ENCODE measurements at places on chromosomes 5 and 9.

DNA sequence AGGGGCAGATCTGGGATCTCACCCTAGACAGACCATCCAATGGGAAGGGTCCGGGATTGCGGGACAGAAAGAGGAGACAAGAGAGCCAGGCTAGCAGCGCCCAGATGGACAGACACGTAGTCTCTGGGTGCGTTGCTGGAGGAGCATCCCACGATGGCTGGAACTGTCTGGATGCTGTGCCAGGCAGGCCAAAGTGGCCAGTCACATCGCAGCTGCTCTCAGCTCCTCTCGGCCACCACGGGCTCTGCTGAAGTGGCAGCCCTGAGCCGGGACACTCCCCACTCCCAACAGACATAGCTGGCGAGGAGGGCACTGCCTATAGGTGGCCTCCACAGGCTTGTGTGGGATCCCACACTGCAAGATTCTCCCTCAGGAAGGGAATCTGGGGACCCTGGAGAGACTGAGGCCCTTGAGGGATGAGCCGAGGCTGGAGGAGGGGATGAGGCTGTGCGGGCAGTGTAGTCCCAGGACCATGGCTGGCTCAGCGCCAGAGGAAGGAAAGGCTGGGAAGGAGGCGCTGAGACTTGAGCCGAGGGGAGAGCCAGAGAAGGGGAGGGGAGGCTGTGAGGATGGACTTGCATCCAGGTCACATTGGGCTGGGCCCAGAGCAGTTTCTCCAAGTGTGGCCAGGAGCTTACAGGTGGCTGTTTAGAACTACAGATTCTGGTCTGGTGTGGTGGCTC, 10.3 kb upstream of the WDR5 start:
- no peak for DNase-seq

GRCh38 chr5:36772276-36773140, 104.1 kb upstream of the NIPBL start:
- DNase-seq: no peak

GRCh38 chr5:4022056-4022670, 426.5 kb downstream of the IRX1 start:
- DNase-seq: no peak

DNA sequence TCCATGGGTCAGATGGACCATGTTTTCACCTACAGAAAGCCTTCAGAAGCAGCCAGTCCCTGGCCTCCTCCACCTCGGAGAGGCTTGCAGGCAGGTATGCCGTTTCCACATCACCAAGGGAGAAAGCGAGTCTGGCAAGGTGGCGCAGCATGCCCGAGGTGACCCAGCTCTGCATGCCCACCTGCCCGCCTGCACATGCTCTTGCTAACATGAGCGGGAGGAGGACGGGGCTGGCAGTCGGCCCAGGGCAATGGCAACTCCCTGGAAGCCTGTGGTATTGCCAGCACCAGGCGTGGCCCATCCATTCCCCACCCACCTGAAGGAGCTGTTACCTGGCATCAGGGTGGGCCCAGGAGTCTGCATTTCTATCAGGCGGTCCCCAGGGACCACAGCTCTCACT, 3.3 kb upstream of the NINJ1 start:
- DNase-seq: no peak

DNA sequence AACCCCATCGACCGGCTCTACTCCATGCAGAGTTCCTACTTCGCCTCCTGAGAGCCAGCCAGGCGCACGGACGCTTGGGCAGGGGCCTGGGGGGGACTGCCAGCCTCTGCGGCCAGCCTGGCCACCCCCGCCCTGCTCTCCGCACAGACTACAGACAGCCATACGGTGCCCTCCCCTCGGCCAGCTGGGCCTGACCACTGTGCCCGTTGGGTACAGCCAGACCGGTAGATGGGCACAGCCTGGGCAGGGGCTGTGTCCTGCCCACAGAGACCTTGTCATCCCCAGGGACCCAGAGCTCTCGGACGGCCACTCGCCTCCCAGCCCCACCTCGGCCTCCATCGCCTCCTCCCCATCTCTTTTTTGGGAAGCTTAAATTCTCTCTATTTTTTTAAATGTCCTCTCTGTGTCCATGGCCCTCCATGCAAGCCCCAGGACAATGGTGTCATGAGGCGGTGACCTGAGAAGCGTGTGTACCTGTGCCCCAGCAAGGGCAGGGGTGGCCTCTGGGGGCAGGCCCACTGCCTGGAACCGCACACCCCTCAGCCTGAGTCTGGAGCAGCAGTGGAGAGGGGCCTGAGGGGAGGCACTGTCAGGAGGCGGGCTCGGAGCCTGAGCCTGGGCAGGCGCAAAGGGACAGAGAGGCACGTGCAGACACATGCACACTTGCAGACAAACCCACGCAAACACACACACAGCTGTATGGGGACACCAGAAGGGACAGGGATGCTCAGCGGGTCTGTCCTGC, 82.8 kb downstream of the LMX1B start:
- DNase-seq: no peak

DNA sequence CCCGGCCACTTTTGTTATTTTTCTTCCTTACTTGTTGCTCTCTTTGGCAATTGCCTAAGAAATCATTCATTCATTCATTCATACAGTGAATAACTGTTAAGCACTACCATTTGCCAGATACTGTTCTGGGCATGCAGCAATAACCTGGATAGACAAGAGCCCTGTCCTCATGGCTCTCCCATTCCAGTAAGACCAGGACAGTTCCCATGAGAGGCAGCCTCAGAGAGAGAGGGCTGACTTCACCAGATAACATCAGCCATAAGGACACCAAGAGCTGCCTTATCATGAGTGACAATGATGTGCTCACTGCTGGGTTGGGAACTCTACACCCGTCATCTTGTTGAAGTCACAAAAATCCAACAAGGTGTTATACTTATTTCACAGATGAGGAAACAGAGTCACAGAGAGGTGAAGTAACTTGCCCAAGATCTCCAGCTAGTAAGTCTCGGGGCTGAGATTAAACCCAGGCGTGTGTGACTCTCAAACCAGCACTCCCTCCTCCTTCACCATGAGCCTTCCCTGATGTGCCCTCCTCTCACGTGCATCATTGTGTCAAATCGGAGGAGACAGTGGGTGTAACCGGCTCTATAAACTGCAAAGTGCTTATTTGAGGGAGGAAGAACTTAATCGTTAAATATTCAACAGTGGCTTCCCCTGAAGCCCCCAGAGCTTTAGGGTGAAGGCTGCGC, 61.1 kb upstream of the TBC1D2 start:
- no peak for DNase-seq

DNA sequence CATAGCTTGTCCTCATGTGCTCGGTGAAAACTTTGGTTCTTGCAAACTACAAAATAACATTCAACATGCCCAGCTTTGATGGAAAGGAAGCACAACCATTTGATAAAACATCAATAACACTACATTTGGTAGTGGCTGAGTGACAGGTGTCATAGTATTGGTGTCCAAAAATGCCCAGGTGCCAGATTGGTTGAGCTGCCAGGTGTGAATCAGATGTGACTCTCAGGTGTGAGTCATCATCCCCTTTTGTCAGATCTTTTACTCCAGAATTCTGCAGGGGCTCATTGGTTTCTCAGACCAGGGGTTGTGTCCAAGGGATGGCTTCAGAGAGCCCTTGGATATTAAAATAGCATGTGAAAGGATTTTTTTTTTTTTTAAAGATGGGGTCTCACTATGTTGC, 22.5 kb upstream of the POMT1 start:
- no peak for DNase-seq

DNA sequence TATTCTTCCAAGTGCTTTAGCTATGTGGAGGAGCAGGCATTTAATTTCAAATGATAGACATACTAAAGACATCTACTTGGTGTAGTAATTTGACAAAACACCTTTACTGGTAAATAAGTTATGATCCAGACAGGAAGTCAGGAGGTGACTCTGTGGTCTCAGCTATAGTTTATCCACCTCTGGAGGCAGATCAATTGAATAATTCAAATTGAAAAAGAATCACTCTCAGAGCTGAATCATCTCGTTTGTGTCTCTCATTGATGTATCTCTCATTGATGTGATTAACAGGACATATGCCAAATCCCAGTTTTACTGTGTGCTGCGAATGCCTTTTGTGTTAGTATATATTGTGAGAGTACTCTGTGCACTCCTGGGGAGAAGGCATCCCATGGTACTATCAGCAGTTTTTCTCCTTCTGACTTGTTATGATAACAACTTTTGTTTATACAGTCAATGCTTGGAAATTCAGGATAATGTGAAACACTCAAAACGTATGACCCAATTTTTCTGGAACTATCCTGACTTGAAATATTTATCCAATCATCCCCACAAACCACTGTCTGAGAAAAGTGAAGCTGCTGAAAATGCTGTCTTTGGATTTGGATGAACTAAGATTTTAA, 48.5 kb upstream of the DAB2 start:
- no peak for DNase-seq

- DNase-seq: no peak
These were observed 22.6 kb upstream of the HSPA9 start for GRCh38 chr5:138597661-138598400.

DNA sequence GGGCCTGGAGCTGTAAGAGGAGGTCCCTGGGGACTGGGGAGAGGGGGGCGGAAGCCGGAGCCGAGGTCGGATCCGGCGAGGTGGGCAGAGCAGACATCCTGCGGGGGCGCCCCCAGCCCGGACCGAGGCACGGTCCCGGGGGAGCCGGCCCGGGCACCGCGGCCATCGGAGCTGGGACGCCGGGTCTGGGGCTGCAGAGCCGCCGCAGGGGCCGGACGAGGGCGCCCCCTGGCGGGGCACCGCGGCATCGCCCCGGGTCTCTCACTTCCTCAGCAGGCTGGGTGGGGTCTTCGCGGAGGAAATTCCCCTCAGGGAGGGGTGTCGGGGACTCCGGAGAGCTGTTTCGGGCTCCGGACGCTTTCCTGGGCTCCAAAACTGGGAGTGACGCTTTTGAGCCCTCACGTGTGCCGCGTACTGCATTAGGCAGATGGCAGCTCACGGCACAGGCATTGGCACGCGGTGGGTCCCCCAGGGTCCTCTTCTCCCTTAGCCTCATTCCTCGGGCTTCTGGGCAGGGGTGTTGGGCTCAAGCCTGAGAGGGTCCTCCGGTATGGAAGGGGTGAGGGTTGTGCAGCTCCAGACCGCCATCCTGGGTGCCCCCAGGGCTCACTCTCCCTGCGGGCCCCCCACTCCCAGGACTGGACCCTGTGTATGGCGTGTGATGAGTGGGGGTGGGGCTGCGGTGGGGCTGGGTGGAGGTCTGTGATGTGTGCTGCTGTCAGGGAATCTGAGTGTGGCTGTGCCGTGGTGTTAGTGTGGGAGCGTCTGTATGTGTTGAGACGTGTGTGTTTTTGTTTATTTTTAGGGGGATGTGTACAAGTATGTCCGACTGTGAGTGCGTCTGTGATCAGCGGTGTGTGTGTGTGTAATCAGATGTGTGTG, 29.6 kb downstream of the LHX2 start:
- no peak for DNase-seq

DNA sequence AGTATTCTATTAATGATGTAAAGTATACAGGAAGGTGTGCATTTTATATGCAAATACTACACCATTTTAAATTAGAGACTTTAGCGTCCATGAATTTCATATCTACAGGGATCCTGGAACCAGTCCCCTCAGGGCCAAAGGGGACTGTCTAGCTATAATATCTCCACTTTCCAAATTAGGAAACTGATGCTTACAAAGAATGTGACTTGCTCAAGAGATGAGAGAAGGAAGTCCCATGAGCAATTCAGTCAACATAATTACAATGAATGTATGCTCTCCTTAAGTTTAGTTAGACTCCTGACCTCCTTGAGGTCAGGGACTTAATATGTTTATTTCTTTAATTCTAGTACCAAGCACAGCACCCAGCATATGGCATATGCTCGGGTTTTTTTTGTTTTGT, 23.7 kb downstream of the NIPBL start:
- no peak for DNase-seq

GRCh38 chr9:546235-546634, 295.3 kb upstream of the DMRT1 start:
- no peak for DNase-seq

- no peak for DNase-seq
These were observed 236.5 kb downstream of the DMRTA1 start for GRCh38 chr9:22682961-22683699.

GRCh38 chr5:139263946-139264345, 29.6 kb upstream of the MATR3 start:
- DNase-seq: no peak

GRCh38 chr5:108642170-108642906, 105.4 kb upstream of the FER start:
- peak; percentile 87 for DNase-seq

DNA sequence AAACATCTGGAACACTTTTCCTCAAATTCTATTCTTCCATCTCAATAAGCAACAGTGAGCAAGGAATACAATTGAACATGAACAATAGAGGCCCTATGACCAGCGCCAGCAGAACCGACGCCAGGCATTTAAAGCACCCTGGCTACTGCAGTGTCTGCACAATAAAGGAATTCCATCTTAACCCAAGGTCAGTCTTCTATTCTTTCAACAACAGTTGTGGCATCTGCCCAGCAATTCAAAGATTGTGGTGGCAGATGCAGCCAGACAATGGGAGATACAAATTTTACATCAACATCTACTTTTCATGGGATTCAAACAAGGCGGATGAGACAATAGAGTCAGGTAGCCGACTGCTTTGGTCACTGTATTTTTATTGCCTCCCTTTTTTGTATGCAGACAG, 65.9 kb downstream of the ELL2 start:
- peak; percentile 77 for DNase-seq

DNA sequence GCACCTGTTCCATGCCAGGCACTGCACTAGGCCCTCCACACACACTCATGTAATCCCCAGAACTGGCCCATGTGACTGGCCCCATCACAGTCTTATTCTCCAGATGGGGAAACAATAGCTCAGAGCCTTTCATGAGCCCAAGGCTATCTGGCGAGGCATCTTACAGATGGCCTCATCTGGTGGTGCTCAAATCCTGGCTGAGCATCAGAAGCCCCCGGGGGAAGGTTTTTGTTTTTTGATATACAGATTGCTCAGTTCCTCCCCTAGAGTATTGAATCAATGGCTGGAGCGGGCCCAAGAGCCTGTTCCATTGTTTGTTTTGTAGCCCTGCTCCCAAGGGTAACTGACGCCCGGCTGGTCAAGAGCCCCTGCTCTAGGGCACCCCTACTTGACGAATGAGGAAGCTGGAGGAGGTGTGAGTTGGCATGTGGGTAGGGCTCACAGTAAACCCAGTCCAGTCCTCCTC, 145.3 kb upstream of the RAPGEF1 start:
- no peak for DNase-seq

GRCh38 chr5:127428276-127428675, 89.2 kb upstream of the PRRC1 start:
- no peak for DNase-seq

DNA sequence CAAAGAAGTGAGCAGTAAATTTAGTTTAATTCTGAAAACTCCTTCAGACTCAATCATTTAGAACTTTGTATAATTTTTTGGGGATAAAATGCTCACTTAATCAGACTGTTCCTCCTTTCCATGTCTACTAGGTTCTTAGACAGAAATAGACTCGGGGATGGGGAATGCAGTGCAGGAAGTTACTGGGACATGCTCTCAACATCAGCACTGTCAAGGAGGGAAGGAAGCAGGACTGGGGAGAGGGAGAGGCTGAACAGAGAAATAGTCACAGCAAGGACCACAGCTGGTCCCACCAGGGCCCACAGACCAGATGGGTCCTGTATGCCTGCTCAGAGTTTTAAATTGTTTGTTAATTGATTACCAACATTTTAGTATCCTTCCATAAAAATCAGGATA, 310.1 kb upstream of the MSX2 start:
- DNase-seq: no peak

GRCh38 chr5:153486771-153487170, 3.7 kb upstream of the GRIA1 start:
- DNase-seq: no peak

- DNase-seq: no peak
These were observed 442.5 kb upstream of the COX7C start for GRCh38 chr5:86175224-86175623.

GRCh38 chr9:124228516-124228915, 29.2 kb upstream of the NEK6 start:
- DNase-seq: no peak

Measured in Ammon's horn (tissue), 1 donor.